ENCODE measurements at places on chromosomes 6 and 20.

DNA sequence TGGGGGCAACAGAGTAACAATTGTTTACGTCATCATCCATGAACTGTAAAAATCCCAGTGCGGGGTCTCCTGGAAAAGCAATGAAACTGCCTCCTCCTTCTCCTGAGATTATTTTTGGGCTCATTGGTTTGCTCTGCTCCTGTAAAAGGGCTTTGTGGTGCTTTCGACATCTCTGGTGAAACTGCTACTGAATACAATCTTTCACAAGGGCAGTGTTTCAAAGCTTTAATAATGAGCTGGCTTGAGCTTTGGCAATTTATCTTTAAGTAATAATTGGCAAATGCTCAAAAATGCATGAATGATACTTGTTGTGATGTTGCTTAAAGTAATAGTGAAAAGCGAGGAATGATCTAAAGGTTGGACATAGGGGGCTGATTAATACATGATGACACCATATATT, 43.5 kb upstream of the ENPP1 start:
- DNase-seq = no peak

DNA sequence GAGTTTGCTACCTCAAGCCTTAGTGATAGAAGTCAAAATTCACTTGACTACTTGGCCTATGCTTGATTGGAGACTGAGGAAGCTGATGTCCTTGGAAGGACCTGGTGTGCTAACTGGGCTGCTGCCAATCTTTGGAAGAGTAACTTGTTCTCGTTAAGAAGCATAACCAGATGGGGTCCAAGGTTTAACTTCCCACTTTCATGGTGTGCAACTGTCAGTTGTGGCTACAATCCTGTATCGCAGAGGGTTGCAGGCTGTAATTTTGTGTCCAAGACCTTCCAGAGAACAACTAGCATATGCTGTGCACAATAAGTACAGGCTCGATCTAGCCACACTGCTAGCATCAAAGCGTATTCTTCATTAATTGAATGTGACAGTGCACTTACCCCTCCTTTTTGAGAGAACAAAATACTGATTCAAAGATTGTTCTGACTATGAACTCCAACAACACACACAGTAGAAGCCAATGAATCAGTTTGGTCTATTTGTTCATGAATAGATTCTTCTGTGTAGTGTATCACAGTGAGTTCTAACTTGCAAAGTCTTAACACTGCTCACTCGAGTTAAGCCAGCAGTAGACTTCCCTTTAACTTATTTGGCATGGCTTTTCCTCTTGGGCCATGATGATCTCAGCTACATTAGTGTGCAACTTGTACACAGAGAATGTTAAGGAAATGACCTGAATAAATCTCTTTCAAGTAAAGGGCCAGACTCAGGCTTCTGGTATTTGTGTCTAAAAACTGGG, 15.8 kb upstream of the PLCB1 start:
- DNase-seq = peak; percentile 56

DNA sequence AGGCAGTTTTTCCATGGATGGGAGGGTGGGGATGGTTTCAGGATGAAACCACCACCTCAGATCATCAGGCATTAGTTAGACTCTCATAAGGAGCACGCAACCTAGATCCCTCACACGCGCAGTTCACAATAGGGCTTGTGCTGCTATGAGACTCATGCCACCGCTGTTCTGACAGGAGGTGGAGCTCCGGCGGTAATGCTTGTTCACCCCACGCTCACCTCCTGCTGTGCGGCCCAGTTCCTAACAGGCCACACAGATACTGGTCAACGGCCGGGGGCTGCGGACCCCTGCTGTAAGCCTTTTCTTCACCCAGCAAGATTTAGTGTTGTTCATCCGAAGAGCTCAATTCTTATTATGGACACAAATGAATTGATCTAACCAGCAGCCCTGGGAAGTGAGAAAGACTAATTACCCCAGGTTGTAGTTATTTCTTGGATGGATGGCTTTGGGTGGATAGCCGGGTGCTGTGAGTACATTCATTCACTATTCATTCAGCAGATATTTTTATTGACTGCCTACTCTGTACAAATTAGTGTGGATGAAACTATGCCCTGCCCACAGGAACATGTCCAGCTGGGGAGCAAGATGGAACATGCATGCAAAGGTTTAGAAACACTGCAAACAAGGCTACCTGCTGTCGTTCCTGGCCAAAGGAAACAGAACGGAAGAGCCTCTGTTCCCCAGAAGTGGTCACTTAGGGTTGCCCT, 57.2 kb downstream of the RIOK1 start:
- peak; percentile 70 for DNase-seq

GRCh38 chr6:133230052-133230451, 11.1 kb upstream of the EYA4 start:
- no peak for DNase-seq

DNA sequence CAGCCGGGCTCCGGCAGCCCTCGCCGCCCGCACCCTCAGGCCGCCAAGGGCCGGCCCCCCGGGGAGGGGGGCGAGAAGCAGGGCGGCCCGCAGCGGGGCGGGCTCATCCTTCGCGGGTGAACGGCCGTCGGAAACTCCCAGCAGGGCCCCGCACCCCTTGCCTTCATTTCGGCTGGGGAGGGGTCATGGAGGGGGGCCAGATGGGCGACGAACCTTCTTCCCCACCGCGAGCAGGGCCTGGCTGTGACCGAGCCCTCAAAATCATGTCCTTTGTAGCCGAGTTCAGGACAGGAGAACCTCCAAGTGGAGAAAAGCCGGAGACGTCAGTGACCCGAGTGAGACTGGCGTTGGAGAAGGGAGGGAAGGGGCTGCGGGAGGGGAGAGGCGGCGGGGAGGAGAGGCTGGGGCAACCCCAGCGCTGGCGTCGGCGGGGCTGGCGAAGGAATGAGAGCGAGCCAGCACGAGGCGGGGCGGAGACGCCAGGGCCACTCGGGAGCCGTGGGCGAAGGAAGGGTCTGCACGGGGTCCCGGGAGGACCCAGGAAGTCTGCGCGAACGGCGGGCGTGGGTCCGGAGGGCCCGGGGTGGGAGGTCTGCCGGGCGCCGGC, 571 bp upstream of the FOXC1 start:
- DNase-seq = no peak

- DNase-seq = no peak
Observed at GRCh38 chr6:76702187-76702586, 629.7 kb upstream of the IMPG1 start.

DNA sequence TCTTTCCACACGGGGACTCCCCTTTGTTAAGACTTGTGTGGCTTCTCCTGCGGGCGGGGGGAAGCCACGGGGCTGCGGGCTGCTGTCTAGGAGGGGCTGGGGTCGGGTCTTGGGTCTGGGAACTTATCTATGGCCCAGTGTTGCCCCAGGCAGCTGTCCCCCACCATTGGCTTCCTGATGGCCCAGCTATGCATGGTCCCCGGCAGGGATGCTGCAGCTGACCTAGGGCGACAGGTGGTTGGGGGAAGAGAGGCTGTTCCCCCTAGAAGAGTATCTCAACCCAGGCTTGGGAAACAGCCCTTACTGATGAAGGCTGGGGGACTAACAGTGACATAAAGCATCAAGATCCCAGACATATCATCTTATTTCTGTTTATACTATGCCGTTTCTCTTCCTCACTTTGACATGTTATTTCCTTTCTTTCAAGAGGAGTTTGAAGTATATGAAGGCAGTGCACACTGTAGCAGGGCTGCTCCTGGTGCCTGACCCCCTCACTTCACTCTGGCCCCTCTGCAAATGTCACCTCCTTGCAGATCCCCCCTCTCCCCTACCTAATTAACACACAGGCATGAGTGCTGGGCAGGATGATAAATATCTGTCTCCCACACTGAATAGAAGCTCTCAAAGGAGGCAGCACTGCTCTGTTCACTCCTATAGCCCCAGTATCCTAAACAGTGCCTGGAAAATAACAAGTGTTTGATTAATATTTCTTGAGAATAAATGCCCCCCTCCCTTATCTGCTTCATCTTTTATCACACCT, 87.0 kb downstream of the HIVEP2 start:
- DNase-seq = no peak

GRCh38 chr20:2446845-2447244, 23.7 kb downstream of the SNRPB start:
- no peak for DNase-seq

DNA sequence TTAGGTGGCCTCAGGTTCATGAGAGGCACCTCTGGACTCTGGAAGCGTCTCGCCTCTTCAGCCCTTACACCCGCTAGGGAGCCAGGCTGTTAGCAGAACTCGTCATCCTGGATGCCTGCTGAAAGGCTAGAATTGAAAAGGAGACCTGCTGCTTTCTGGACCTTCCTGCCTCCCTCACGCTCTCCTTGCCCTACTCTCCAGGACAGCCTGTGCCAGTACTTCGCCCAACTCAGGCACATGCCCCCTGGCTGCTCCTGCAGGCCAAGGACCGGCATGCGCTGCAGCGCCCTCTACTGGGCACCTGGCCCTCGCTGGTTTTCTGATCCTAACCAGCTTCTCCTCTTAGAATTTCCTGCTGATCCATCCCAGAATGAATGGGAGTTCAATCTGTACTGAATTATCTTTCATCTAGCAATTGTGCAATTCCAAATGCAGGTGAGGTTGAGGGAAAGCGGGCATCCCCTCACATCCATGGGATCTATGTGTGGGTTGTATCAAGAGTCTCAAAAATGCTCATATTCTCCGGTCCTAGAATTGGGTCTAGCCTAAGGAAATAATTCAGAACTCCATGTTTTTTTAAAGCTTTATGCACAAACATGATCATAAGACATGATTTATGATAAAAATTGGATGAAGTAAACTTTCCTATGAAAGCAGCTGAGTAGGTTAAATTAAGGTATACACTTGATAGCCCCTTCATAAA, 78.0 kb downstream of the PTPN1 start:
- peak; percentile 54 for DNase-seq

- no peak for DNase-seq
Observed at GRCh38 chr6:81744131-81744530, 8.3 kb downstream of the TENT5A start.

- peak; percentile 52 for DNase-seq
Observed at GRCh38 chr6:161444464-161444863, 170.6 kb upstream of the AGPAT4 start.
